ENCODE measurements at places on chromosomes 1 and 21. TPM values are rescaled to one million over a fixed set of nuclear protein-coding genes. Genes with fewer than 3 reads are reported as not detected.

DNA sequence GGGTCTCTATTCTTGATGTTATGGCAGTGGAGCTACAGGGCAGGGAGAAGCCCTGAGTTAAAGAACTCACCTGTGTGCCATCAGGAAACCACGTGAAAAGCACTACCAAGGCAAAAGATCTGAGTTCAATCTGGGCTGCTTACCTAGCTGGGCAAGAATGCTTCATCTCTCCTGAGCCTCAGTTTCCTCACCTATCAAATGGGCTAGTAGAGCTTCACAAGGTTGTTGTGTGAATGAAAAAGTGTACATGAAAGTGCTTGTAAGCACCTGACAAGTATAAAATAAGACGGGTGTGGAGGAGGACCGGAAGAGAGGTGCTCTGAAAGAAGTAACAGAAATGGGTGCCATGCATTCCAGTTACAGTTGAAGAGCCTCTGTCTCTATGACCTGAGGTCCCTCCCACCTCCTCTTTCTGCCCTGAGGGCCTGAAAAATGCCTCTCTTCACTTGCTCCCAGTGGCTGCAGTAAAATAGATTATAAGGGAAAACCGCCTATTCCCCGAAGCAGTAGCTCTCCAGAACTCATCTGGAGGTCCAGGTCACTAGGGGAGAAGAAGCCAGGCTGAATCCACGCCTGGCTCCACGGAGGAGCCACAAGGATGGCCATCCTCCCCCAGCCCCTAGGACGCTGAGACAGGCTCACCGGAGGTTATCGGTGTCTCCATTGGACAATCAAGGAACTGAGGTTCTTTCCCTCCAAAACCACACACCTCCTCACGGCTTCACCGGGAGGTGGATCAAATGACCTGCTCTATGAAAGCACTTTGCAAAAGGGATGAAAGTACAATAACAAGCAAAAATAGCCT is 1.4 kb downstream of the GPR161 start:
- no peaks in the 10 kb centered on the region for H3K36me3 ChIP-seq
- H3K4me3 ChIP-seq = peak overlapping the region; percentile 61
- no peaks in the 10 kb centered on the region for H3K4me1 ChIP-seq
- DNase-seq = no peak
- no peaks in the 10 kb centered on the region for H3K27me3 ChIP-seq

EFNA1 gene
- polyA plus RNA-seq = 7.1 TPM

FNBP1L gene
- 2.5 TPM for polyA plus RNA-seq

WNT3A gene
- not detected for polyA plus RNA-seq

TSSK3 gene
- polyA plus RNA-seq = not detected
